ENCODE measurements at places on chromosomes 3 and 15. TPM values are rescaled to one million over a fixed set of nuclear protein-coding genes. Genes with fewer than 3 reads are reported as not detected.

Gene PLS1
- 70.5 TPM for total RNA-seq

Gene KNG1
- not detected for total RNA-seq

Gene BTLA
- 0.91 TPM for total RNA-seq

Gene CCR1
- 4.3 TPM for total RNA-seq

Gene TPRG1
- total RNA-seq = 6.2 TPM

Gene GP5
- total RNA-seq = 0.21 TPM

Gene LCTL
- not detected for total RNA-seq

Gene KPNA4
- total RNA-seq = 78.1 TPM

Gene NISCH
- total RNA-seq = 140 TPM

DNA sequence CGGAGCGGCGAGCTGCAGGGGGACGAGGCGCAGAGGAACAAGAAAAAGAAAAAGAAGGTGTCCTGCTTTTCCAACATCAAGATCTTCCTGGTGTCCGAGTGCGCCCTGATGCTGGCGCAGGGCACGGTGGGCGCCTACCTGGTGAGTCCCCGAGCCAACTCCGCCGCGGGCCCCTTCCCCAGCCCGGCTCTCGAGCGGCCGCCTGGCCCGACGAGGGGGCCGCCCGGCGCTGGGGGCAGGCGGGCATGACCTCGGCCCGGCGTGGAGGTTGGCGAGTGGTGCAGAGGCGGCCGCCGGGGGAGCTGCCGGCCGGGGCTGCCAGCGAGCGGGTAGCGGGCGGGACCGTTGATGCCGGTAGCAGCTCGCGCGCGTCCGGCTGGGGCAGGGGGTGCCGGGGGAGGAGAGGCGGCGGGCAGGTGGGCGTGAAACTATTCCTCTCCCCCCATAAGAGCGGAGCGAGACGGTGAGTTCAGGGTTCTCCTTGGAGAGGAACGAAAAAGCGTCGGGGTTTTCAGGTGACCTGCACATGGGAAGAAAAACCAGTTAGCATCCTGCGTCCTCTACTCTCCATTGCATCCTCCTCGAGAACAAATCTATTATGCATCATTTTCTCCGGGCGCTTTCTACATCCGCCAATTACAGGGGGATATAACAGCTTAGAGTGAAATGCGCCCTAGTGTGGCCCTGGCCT, 585 bp downstream of the SLCO3A1 start:
- no peak for DNase-seq

GRCh38 chr3:46214751-46215352, 6.7 kb upstream of the CCR1 start:
- DNase-seq = no peak

DNA sequence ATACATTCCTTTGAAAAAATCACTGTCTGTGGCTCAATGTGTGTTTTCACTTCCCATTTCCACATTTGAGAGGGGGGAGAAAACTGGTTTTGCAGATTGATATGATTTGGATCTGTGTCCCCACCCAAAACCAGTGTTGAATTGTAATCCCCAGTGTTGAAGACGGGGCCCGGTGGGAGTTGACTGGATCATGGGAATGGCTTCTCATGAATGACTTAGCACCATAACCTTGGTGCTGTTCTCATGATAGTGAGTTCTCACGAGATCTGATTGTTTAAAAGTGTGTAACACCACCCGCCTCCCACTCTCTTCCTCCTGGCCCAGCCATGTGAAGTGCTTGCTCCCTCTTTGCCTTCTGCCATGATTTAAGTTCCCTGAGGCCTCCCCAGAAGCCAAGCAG, 16.1 kb downstream of the TMEM207 start:
- DNase-seq = no peak

DNA sequence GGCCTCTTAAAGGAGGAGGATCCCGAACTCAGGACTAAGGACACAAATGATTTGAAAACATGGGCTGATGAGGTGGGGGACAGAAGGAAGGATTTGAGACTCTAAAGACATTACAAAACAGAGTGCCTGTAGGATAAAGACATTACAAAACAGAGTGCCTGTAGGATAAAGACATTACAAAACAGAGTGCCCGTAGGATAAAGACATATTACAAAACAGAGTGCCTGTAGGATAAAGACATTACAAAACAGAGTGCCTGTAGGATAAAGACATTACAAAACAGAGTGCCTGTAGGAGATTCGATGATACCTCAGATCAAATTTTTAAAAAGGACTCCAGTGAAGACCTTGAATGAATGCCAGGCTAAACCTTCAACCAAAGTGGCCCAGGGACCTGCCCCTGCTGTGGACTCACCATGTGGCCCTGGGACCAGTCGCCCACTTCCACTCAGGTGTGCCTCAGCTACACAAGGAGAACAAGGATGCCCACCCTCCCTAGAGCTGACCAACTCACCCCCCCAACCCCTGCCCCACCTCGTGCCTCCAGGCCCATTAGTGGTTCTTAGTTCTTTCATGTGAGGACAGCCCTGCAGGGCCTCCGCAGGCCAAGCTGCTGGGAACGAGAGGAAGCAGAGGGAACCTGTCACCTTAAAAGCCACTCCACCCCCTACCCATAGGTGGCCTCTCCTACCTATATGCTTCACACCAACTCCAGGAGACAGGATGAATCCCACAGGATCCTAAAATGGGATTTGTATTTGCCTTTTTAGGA, 59.8 kb downstream of the SH3BP5 start:
- no peak for DNase-seq

DNA sequence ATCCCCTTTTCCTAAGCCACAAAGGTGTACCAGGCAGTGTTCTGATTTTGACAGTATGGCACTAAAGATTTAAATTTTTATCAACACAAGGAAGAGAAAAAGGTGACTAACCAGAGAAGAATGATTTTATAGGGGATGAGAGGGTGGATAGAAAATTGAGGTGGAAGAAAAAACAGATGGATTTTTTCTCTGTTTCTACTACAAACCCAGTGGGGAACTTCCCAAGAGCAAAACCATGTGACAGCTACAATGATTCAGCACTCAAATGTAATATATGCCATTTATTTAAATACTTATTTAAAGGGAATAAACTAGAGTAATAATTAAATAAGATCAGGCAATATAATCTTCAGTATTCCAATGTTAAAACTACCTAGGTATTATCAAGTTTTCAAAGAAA, 11.1 kb downstream of the DCUN1D1 start:
- DNase-seq = no peak

- peak; percentile 12 for DNase-seq
Observed at GRCh38 chr3:183247011-183247589, 6.0 kb upstream of the B3GNT5 start.

- DNase-seq = no peak
Observed at GRCh38 chr3:161025911-161026310, 79.2 kb downstream of the B3GALNT1 start.

DNA sequence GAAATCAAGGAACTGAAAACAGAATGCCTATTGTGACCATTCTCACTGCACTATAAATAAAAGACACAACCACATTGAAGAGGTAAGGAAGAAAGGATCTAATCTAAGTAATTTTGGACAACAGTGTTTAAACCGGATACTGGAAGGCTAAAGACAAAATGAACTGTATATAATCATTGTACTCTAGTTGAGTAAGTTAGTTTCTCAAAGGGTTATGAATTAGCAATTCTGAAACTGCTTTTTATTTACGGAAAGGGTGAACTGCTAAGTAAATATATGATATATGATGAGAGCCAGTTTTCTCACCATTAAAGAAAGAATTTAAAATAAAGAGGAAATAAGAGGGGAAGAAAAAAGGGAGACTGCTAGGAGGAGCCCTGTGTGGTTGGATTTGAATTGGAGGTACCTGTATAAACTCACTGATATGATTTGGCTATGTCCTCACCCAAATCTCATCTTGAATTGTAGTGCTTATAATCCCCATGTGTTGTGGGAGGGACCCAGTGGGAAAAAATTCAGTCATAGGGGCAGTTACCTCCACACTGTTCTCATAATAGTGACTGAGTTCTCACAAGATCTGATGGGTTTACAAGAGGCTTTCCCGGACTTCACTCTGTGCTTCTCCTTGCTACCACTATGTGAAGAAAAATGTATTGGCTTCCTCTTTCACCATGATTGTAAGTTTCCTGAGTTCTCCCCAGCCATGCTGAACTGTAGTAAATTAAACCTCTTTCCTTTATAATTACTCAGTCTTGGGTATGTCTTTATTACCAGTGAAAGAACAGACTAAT, 607.7 kb downstream of the PYDC2 start:
- DNase-seq = no peak

GRCh38 chr3:192700885-192701284, 26.5 kb downstream of the FGF12 start:
- DNase-seq = no peak

DNA sequence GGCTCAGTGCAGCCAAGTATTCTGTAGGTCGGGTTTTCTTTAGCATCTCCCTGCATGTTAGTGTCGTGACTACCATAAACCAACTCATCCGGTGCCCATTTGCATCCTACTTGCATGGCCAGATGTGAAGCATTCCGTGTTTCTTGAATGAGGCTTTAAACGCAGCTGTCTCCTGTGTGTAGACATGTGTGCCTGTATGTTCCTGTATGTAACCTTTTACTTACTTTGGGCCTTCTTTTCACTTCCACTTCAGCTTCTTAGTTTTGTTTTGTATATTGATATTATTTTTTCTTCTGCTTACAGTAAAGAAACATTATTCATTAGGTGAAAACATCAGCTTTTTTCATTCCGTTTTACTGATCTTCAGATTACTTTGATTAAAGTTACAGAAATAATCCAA, 267.9 kb downstream of the BBX start:
- no peak for DNase-seq

DNA sequence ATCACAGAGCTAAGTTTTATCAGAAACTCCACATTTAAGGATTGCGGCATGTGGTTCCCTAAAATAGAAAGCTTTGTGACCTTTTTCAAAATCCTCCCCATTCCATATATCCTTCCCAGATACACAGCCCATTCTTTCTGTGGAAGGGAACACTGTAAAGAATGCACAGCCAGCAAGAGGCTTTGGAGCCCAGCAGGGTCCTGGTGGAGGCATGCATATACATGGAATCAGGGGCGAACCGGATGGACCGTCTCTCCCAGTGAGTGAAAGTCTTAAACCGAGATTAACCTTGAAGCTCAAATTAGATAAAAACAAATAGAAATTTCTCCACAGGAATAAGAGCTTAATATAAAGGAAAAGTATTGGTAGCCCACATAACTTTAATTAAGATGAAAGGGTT, 436.2 kb upstream of the MDFIC2 start:
- no peak for DNase-seq

GRCh38 chr3:166013073-166013679, 176.0 kb upstream of the BCHE start:
- no peak for DNase-seq

DNA sequence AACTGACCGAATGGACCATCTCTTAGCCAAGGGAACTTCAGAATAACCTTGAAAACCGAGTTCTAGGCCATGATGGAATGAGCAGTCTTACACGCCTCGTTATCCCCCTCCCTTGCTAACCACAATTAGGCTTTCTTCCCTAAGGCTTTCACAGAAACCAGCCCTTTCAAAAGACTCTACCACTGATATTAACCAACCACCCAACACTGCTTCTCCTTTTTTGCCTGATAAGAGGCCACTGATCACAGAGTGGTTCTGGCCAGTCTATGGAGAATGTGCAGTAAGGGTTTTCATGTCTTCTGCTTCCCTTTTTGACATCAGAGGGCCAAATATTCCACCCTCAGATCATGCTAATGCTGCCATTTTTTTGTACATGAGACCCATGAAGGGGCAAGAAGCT, 59.3 kb downstream of the MCF2L2 start:
- no peak for DNase-seq

GRCh38 chr15:47705281-47705997, 11.9 kb upstream of the SEMA6D start:
- no peak for DNase-seq

DNA sequence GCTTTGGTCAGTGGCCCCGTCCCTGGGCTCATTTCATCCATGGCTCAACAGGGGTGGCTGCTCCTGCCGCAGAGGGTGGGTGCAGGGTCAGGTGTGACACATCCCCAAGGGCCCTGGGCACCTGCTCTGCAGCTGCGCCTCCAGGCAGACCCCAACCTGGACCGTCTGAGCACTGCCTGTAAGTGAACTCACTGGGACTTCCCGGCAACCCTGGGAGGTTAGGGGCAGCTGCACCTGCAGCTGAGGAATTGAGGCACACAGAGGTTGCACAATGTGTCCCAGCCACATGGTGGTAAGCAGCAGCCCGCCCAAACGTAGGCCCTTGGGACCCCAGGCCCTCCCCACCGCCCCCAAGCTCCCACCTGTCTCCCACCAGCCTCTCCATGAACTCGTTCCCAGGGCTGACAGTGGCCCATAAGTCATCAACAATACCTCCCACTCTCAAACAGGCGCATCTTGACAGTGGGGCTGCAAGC, 55.1 kb downstream of the PLXNA1 start:
- no peak for DNase-seq

- DNase-seq = no peak
Observed at GRCh38 chr3:69094467-69095205, 9.9 kb downstream of the ARL6IP5 start.

DNA sequence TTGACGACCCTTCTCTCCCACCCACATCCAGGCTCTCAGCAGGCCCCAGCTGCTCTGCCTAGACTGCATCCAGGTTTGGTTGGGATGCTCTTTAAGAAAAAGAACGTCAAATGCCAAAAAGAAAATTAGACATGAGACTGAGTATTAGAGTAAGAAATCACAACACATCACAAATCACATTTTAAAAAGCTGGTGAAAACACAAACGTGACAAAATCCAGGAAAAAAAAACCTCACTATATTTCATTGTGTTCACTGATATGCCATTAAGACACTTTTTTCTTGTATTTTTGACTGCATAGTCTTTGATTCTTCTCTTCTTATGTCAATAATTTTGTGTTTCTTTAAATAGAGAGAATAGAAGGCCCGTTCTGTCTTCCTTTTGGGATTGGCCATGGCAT, 243.7 kb downstream of the TLE3 start:
- no peak for DNase-seq

DNA sequence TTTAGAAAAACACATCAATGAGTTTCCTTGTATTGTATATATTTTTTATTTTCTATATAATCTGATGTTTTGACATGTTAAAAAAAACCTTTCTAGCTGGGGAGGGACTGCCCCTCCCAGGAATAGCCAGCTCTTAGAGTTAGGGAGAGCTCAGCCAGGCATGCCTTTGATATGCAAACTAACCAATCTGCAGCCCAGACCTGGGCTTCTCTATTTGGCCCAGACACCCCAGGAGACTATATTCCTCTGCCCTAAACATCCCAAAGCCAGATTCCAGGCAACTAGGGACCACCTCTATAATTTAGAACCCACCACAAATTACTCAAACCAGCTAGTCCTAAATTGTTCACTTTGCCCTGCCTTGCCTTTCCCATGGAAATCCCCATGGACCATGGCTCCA, 390.9 kb upstream of the ADAMTS9 start:
- no peak for DNase-seq

GRCh38 chr3:13072239-13072599, 1.0 kb downstream of the IQSEC1 start:
- DNase-seq = no peak

- no peak for DNase-seq
Observed at GRCh38 chr3:122217901-122218300, 34.4 kb downstream of the CASR start.

GRCh38 chr3:15064299-15064834, 748 bp downstream of the MRPS25 start:
- DNase-seq = no peak
